ENCODE measurements at places on chromosomes 5 and 9.

DNA sequence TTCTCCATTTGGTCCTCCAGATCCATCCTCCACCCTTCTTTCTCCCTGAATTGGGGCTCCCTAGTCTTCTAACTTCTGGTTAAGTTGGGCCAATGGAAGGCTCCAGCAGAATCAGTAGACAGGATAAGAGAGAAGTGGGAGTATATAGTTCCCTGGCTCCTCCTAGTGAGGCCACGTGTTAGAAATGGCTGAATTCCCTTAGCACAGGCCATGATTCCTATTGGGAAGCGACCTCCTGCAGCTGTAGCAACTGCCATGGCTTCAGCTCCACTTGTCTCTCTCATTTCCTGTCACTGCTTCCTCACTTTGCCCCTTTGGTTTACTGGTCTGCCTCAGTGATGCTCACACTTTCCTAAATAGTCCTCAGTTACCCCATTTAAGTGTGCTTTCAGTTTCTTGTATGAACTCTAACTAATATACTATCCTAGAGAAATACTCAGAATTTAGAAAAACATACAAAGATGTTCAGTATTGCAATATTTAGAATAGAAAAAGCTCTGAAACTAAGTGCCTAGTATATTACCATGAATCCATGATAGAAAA is 104.8 kb upstream of the SMARCA2 start:
- DNase-seq = no peak

GRCh38 chr9:134525841-134526583 is 115.6 kb upstream of the COL5A1 start:
- DNase-seq = no peak

- DNase-seq = no peak
Measured at GRCh38 chr9:83936523-83936922, 15.3 kb upstream of the KIF27 start.

DNA sequence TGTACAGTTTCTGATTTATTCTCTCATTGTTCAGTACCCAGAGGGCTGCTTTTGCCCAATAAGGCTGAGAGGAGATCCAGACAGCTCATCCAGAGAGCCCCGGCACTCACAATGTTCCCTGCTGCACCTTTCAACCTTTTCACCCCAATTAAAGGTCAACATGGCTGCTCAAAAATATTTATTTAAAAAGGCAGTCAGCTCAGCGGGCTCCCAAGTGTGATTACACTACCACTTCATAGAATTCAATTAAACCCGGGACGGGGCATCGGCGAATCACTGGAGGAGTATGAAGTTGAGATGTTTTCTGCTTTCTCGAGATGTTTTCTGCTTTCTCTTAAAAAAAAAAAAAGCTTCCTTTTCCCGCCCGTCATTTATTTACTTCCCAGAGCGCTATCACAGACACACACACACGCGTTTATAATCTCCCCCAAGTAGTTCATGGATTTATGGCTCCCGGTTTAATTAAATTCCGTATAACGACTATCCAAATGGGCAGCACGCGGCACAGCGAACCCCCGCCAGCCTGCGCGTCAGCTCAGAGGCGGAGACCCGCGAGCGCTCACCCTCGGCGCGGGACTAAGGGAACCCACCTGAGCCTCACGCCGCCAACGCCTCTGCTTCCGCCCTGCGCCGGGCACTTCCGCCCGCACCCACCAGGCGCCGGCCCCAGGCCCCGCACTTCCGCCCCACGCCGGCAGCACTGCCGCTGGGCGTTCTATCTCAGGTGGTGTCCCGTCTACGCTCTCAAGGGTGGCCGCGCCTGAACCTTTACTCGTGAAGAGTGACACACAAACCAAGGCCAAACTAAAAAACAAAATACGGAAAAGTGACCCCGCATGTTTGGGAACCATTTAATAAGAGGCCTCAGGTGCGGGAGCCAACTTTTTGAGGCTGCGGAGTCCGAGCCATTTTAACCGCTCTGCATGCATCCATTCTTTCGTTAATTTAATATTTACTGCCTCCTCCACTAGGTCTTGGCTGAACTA is at the start of gene C5orf63:
C5orf63 (minus strand) TSS at position 642 of the 986 bp plus-strand sequence. CDS start 14,507 bp downstream, outside the sequence.
- DNase-seq = peak; percentile 54

- DNase-seq = no peak
Measured at GRCh38 chr9:79581794-79582193, 10.0 kb downstream of the TLE4 start.

DNA sequence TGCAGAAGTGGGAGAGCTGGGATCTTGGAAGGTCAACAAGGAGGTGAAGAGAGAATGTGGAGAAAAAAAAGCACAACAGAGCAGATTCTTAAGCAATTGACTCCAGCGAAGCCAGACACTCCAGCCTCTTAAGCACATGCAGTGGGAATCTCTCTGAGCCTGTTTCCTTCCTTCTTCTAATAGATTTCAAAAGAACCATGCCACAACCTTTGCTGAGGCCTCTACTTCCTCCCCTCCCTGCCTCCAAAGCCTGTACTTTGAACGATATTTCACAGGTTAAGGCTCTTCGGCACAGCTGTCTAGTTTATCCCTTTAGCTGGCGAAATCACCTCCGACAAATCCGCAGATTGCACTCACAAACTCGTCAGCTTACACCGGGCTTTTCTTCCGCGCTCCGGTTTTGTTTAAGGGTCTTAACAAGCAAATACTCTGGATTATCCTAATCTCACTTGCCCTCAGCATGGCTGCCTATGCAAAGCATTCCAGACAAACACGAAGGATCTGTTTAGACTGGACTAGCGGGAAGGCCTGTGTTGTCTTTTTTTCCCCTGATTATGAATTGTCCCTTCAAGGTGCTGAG is 211.6 kb upstream of the PANK3 start:
- DNase-seq = peak; percentile 56

DNA sequence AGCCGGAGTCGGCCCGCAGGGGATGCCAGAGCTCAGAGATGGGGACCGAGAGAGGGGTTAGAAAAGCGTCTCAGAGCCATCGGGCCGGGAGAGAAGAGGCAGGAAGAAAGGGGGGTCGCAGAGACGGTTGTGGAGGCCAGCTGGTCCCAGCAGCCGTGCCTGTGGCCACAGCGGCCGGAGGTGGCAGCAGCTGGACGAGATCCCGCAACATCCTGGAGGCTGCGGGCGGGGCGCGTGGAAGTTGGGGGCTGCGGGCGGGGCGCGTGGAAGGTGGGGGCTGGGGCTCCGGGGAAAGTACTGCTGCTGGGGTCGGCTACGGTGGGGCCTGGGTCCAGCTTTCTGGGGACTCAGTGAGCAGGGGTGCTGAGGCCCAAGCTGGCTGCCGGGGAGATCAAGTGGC is 34.4 kb upstream of the EGFL7 start:
- no peak for DNase-seq

- DNase-seq = peak; percentile 51
Measured at GRCh38 chr5:3025392-3025791, 273.9 kb upstream of the IRX2 start.

DNA sequence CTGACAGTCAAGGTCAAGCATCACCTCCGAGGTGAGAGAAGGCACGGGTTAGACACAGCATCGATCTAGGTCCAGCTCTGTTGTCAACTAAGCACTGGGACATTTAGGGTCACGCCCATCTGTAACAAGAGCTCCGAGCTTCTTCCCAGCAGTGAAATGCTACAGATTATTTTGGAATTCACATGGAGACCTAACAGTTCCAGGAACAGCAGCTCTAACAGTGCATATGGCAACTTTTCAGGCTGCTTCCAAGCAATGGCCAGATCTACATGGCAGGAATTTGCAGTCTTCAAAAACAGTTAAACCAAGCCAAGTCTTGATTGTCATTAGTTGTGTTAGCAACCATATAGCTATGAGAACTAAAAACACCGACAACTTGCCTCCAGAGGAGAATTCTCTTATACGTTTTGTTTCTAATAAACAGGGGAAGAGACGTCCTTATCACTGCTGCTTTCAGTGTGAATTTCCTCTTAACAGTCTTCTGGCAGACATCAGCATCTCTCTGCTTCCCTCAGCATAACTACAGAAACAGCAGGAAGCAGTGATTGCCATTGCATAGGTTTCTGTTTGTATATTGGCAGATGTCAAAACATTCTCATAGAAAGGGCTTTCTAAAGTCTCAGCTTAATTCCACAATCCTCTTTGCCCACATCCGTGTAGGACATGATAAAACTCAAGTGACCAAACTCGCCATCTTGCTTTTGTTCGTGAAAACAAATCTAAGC is 242.1 kb upstream of the DAPK1 start:
- no peak for DNase-seq

DNA sequence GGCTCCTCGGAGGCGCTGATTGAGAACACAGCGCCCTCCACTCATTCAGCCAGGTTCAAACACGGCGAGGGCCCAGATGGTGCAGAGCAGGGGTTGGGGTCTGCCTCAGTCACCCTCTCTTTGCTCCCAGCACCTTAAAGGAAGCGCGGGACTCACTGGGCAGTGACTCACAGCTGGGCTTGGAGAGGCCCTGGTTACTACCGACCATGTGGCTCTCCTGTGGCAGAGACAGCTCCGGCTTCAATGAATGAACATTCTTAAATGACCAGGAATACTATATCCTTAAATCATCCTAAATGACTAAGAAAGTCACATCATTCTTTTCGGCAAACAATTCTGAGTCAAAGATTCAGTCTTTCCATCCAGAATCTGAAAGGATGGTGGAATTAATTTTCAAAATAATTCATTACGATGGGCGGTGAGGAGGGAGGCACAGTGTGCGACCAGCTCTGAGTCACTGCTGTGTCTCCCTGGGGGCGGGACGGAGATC is 1.6 kb upstream of the INPP5E start:
- DNase-seq = no peak

DNA sequence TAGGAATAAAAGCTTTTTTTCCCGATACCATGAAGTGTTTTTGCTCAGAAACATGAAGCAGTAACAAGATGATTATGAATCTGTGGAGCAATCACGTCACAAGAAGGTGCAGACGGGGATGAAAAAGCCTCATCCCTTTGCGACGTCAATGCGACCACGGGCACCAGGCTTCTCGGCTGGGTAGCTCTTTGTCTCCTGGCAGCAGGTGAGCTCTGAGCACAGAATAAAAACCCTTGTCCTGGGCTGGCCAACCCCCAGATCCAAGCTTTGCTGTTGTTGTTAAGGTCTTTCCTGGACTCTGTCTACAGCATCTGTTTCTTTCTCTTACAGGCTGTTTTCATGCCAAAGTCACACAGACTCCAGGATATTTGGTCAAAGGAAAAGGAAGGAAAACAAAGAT is 113.8 kb downstream of the ANKRD18B start:
- DNase-seq = no peak

- DNase-seq = no peak
Measured at GRCh38 chr9:97271292-97271691, 36.2 kb upstream of the CCDC180 start.

- no peak for DNase-seq
Measured at GRCh38 chr9:128099231-128099931, 28.1 kb downstream of the PTGES2 start.

DNA sequence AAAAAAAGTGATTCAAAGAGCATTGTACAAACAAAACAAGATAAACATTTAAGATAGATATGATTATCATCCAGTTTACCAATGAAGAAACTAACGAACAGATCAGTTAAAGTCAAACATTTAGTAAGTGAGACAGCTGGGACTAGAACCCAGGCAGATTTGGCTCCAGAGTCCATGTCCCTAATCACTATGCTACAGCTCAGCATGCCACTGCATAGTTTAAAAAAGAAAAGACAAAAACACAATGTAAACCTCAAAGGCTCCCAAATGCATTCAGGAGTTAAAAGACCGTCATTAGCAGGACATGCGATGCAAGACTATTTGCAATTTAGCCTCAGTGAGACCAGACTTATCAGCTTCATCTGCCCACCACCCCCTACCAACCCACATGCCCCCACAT is 36.8 kb downstream of the DENND1A start:
- no peak for DNase-seq

DNA sequence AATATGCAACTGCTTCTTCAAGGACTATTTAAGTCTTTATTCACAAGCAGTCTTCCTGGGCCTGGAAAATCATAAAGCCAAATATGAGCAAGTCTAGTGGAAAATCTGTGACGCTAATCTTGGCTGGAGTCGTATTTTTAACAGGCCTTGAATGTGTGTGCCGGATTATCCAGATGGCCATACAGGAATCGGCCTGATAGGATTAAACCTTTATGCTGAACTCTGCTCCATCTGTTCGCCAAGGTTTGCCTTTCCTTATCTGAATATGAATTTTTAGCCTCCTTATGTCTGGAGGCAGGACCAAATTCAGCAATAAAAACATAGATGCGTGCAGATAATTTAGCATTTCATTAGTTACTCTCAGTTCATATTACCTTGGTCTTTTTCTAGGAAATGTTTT is 294.5 kb downstream of the EBF1 start:
- no peak for DNase-seq

DNA sequence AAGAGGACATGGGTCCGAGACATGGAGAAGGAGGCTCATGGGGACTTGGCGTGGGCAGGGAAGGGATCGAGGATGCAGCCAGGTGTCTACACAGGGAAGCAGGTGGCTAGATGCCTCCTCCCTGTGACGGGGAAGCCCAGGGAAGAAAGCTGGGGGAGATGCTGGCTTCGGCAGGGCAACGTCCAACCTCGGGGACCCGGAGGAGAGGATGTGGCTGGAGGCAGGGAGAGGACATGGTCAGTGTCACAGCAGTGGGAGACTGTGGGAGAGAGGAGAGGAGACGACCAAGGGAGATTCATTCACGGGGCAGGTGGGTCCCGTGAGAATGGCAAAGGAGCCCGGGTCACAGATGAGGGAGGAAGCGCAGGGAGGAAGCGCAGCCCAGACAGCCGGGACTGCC is 73.2 kb upstream of the PHYKPL start:
- no peak for DNase-seq

DNA sequence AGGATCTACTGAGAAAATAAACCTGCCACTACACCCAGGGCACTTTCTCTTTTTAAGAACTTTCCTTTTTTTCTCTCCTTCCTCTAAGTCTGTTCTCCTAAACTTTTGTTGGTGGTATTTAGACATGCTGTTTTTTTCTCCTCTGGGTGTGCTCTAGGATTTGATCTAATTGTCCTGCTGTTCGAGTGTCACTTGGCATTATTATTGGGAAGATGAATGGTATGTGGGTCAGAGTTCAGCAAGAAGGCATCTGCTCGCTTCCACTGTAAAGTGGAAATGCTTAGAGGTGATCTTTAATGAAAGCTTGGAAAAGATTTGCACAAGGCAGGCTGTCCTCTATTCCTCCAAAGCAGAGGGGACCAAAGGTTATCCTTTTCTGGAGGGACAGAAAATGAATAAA is 1.3 kb upstream of the PLPPR1 start:
- no peak for DNase-seq

GRCh38 chr5:79416499-79416898 is 97.4 kb downstream of the HOMER1 start:
- DNase-seq = peak; percentile 1

- no peak for DNase-seq
Measured at GRCh38 chr5:74173241-74173640, 467.3 kb downstream of the ENC1 start.

- DNase-seq = no peak
Measured at GRCh38 chr9:133822430-133823065, 84.4 kb upstream of the SARDH start.

- DNase-seq = no peak
Measured at GRCh38 chr9:4222357-4222756, 77.5 kb downstream of the GLIS3 start.

DNA sequence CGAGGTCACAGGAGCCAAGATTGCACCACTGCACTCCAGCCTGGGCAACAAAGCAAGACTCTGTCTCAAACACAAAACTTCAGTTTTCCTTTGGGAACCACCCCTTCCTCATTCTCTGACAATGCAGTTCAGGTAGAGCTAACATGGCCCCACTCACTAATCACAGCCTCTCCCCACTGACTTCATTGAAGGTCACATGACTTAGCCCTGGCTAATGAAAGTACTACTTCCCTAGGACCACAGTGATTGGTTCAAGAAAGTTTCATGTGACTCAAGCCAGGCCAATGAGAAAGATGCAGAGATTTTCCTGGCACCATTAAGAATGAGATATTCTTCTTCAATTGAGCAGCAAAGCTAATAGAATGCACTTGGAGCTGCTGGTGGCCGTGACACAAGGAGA is 67.2 kb upstream of the GPBP1 start:
- no peak for DNase-seq

- no peak for DNase-seq
Measured at GRCh38 chr9:86802900-86803673, 144.2 kb downstream of the GAS1 start.
